ENCODE measurements at places on chromosomes 1 and 21. TPM values are rescaled to one million over a fixed set of nuclear protein-coding genes. Genes with fewer than 3 reads are reported as not detected.

GRCh38 chr1:101474039-101474665, 237.3 kb downstream of the S1PR1 start:
- no peaks in the 10 kb centered on the region for H3K4me1 ChIP-seq
- H3K4me3 ChIP-seq, result no peak overlapping the region
- peak; percentile 51 for DNase-seq
- H3K36me3 ChIP-seq, result no peaks in the 10 kb centered on the region
- no peak overlapping the region for H3K27ac ChIP-seq

The UMODL1 gene
- total RNA-seq, result 1.9 TPM

The LORICRIN gene
- not detected for total RNA-seq

DNA sequence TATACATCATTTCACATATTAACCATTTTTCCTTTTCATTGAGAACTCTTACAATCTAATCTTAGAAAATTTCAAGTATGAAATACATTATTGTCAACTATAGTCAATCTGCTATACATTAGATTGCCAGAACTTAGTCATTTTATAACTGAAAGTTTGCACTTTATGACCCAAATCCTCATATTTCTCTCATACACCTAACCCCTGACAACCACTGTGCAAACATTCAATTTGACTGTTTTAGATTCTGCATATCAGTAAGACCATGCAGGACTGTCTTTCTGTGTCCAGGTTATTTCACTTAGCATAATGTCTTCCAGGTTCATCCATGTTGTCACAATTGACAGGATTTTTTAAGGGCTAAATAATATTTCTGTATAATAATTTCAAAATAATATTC, 1299.0 kb upstream of the B3GALT2 start:
- no peaks in the 10 kb centered on the region for H3K36me3 ChIP-seq
- no peaks in the 10 kb centered on the region for H3K4me1 ChIP-seq
- no peak for DNase-seq
- no peak overlapping the region for H3K4me3 ChIP-seq
- no peak overlapping the region for H3K27ac ChIP-seq

The GJB5 gene
- not detected for total RNA-seq

DNA sequence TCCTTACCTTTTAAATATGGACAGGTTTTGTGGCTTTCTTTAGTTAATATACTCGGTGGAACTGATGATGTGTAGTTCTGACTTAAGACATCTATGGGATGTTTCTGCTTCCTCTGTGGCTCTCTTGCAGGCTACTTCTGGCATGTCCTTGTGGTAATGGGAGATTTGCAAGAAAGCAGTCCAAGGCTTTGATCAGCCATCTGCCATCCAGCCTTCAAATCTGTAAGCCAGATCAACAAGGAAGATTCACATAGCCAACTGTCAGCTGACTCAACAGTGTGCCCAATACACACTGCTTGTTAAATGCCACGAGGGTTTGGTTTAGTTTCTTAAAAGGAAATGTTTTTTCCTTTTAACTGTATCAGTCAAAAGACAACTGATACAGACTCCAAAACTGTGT, 722.2 kb upstream of the CHRM3 start:
- H3K4me3 ChIP-seq, result no peak overlapping the region
- H3K27me3 ChIP-seq, result no peaks in the 10 kb centered on the region
- no peaks in the 10 kb centered on the region for H3K4me1 ChIP-seq
- no peak for DNase-seq
- no peak overlapping the region for H3K27ac ChIP-seq
- no peaks in the 10 kb centered on the region for H3K36me3 ChIP-seq

GRCh38 chr1:22039594-22040285, 12.8 kb upstream of the CDC42 start:
- no peak overlapping the region for H3K4me3 ChIP-seq
- DNase-seq, result peak; percentile 91
- peak overlapping the region; percentile 76 for H3K27ac ChIP-seq
- H3K4me1 ChIP-seq, result peaks cover 14% of the 10 kb centered on the region

DNA sequence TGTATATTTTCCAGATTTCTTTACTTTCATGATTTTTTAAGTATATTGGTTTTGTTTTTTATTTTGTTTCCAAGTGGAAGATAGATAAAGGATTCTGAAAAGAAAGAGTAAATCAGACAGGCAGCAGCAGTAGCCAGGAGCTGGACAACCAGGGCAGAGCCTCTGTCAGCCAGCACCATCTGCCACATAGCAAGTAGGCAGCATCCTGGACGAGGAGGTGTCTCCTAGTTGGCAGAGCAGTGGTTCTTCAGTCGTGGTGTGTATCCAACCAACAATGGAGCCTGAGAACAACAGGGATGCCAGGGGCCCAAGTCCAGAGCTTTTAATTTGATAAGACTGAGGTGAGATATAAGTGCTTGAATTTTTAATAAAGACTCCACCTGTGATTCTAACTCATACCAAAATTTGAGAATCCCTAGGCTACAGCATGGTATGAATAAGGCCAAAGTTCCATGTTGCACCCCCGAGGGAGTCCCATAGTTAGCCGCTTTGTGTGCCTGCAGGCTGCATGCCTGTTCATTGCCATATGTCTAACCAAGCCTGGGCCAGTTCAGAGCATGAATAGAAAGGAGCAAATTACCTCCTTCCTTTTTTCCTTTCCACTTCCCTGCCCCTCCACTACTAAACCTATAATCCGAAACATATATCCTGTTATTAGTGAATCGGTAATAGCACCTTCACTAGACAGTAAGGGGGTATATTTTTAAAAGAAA, 153.2 kb downstream of the NTNG1 start:
- H3K27me3 ChIP-seq, result no peaks in the 10 kb centered on the region
- no peaks in the 10 kb centered on the region for H3K36me3 ChIP-seq
- DNase-seq, result no peak

GRCh38 chr1:226476648-226477319, 68.9 kb upstream of the PARP1 start:
- H3K36me3 ChIP-seq, result no peaks in the 10 kb centered on the region
- no peak for DNase-seq
- peaks cover 12% of the 10 kb centered on the region for H3K4me1 ChIP-seq
- no peak overlapping the region for H3K27ac ChIP-seq
- H3K4me3 ChIP-seq, result no peak overlapping the region
- H3K27me3 ChIP-seq, result no peaks in the 10 kb centered on the region

DNA sequence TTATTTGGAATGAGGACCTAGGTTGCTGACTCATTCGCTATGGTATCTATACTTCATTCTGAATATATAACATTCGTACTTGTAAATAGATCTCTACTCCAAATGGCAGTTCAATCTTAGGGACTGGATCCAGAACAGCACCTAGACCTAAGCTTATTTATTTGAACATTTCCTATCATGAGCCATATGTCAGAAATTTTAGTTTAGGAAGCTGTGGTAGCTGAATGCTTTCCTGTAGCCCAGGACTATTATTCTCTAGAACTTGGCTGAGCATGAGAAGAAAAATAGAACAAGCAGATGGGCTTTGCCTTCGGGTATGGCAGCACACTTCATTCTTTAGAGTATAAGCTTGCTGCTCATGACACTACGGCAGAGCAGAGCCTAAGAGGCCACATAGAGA, 1114.4 kb upstream of the B3GALT2 start:
- DNase-seq, result no peak
- no peak overlapping the region for H3K27ac ChIP-seq
- no peaks in the 10 kb centered on the region for H3K36me3 ChIP-seq
- H3K4me1 ChIP-seq, result no peaks in the 10 kb centered on the region

DNA sequence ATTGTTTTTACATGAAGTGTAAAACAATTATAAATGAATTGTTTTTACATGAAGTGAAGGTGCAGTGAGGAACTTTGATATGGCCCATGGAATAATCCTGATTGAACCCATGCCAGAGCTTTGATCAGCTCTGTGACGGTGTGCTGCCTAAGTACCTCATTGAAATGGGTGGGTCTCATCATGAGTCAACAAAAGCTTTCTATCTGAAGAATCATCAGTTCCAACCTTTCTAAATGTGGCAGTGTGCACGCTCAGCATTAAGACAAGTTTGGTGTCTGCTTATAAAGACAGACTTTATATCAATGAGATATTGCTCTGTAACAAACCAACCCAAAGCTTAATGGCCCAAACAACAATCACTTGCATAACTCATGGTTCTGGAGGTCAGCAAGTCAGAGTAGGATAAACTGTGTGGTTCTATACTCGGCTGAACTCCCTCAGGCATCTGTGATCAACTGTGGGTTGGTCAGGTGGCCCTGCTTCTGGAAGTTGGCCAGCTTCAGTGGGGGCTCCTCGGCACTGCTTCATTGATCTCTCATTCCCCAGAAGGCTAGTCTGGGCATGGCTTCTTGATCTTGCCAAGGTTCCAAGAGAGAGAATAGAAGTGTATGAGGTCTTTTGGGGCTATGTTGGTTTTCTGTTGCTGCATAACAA, 258.0 kb downstream of the LTN1 start:
- no peak for DNase-seq
- H3K36me3 ChIP-seq, result no peaks in the 10 kb centered on the region
- no peaks in the 10 kb centered on the region for H3K27me3 ChIP-seq
- H3K4me3 ChIP-seq, result no peak overlapping the region

- DNase-seq, result no peak
Measured at GRCh38 chr1:200771625-200772555, 33.2 kb downstream of the CAMSAP2 start.

DNA sequence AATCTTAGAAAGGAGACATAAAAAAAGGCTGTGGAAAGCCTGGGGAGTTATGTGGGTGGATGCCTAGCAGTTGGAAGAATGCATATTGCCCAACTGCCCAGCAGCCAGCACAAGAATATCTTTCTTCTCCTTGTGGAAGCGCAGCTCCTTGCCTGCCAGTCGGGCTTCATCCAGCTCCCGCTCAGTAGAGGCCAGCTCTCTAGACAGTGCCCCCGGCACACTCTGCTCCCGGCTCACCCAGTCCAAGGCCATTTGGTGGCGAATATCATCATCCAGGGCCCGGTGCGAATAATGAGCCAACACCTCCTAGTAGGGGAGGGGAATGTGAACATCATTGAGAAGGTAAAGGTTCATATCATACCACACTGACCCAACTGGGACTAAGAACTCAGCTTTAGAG, 9.0 kb upstream of the RBM8A start:
- H3K4me1 ChIP-seq, result peaks cover 14% of the 10 kb centered on the region
- no peak for DNase-seq
- peaks cover 16% of the 10 kb centered on the region for H3K36me3 ChIP-seq
- H3K4me3 ChIP-seq, result no peak overlapping the region
- no peak overlapping the region for H3K27ac ChIP-seq

The F5 gene
- 1.0 TPM for total RNA-seq

The TSSK3 gene
- 1.2 TPM for total RNA-seq

- no peak for DNase-seq
- no peaks in the 10 kb centered on the region for H3K4me1 ChIP-seq
- H3K36me3 ChIP-seq, result no peaks in the 10 kb centered on the region
- H3K4me3 ChIP-seq, result no peak overlapping the region
- H3K27ac ChIP-seq, result no peak overlapping the region
Measured at GRCh38 chr1:246274186-246274585, 232.9 kb downstream of the SMYD3 start.

The RAB3B gene
- total RNA-seq, result 0.13 TPM

The CELA3A gene
- total RNA-seq, result 7.5 TPM

- H3K27me3 ChIP-seq, result no peaks in the 10 kb centered on the region
- no peak overlapping the region for H3K27ac ChIP-seq
- H3K36me3 ChIP-seq, result peaks cover 4% of the 10 kb centered on the region
- H3K4me3 ChIP-seq, result no peak overlapping the region
Measured at GRCh38 chr1:24899581-24900485, 30.2 kb downstream of the RUNX3 start.

GRCh38 chr1:203990118-203990517, 82.8 kb upstream of the SOX13 start:
- H3K27me3 ChIP-seq, result no peaks in the 10 kb centered on the region
- no peak overlapping the region for H3K4me3 ChIP-seq
- H3K27ac ChIP-seq, result no peak overlapping the region
- H3K4me1 ChIP-seq, result no peaks in the 10 kb centered on the region
- no peaks in the 10 kb centered on the region for H3K36me3 ChIP-seq

GRCh38 chr1:185991266-185991665, 257.1 kb downstream of the HMCN1 start:
- no peaks in the 10 kb centered on the region for H3K27me3 ChIP-seq
- no peak for DNase-seq
- H3K4me1 ChIP-seq, result no peaks in the 10 kb centered on the region
- no peaks in the 10 kb centered on the region for H3K36me3 ChIP-seq
- H3K27ac ChIP-seq, result no peak overlapping the region
- H3K4me3 ChIP-seq, result no peak overlapping the region

DNA sequence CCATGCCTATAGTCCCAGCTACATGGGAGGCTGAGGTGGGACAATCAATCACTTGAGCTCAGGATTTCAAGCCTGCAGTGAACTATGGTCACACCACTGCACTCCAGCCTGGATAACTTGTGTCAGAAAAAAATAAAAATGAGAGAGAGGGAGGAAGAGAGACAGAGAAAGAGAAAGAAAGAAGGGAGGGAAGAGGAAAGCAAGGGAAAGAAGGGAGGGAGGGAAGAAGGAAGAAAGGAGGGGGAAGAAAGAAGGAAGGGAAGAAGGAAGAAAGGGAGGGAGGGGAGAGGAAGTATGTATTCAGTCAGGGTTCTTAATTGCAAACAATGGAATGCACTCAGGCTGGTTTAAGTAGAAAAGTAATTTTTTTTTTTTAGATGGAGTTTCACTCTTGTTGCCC, 7.9 kb upstream of the HENMT1 start:
- H3K27ac ChIP-seq, result no peak overlapping the region
- H3K27me3 ChIP-seq, result no peaks in the 10 kb centered on the region
- no peak for DNase-seq
- no peak overlapping the region for H3K4me3 ChIP-seq
- no peaks in the 10 kb centered on the region for H3K36me3 ChIP-seq
- H3K4me1 ChIP-seq, result no peaks in the 10 kb centered on the region

The LCE3E gene
- total RNA-seq, result not detected

DNA sequence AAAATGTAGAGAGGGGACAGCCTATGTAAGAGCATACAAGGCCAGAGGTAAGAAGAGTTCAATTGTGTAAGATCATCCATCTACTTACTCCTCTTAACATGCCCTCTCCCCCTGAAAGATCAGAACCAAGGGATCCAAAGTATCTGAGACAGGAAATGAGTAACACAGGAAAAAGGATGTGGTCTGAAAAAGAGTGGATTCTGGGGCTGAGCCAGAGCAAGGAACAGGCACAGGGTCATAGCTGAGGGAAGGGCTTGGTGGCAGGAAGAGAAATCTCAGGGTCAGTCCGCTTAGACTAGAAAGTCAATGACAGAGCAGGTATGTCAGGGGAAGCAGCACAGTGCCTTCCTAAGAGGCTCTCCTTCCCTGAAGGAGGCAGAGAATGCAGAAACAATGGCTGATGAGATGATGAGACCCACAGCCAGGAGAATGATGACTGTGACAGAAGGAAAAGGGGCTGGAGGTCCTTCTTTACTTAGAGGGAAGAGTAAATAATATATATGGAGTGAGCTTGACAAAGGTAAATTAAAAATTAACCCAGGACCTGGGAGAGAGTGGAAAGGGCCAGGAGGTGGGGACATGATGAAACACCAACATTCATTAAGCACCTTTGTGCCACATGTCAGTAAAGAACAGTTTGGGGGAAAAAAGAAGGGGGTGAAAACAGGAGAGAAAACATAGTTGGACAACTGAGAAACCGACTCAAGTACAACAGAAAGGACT, 26.2 kb upstream of the A3GALT2 start:
- peaks cover 52% of the 10 kb centered on the region for H3K4me1 ChIP-seq
- DNase-seq, result no peak
- H3K27ac ChIP-seq, result peak overlapping the region; percentile 99
- H3K4me3 ChIP-seq, result peak overlapping the region; percentile 73
- peaks cover 22% of the 10 kb centered on the region for H3K36me3 ChIP-seq
- H3K27me3 ChIP-seq, result no peaks in the 10 kb centered on the region

The UBIAD1 gene
- 16.8 TPM for total RNA-seq

GRCh38 chr1:192980856-192981255, 78.3 kb downstream of the UCHL5 start:
- no peak overlapping the region for H3K27ac ChIP-seq
- no peaks in the 10 kb centered on the region for H3K4me1 ChIP-seq
- DNase-seq, result no peak
- H3K27me3 ChIP-seq, result no peaks in the 10 kb centered on the region
